ENCODE measurements at places on chromosomes 1 and 21.

DNA sequence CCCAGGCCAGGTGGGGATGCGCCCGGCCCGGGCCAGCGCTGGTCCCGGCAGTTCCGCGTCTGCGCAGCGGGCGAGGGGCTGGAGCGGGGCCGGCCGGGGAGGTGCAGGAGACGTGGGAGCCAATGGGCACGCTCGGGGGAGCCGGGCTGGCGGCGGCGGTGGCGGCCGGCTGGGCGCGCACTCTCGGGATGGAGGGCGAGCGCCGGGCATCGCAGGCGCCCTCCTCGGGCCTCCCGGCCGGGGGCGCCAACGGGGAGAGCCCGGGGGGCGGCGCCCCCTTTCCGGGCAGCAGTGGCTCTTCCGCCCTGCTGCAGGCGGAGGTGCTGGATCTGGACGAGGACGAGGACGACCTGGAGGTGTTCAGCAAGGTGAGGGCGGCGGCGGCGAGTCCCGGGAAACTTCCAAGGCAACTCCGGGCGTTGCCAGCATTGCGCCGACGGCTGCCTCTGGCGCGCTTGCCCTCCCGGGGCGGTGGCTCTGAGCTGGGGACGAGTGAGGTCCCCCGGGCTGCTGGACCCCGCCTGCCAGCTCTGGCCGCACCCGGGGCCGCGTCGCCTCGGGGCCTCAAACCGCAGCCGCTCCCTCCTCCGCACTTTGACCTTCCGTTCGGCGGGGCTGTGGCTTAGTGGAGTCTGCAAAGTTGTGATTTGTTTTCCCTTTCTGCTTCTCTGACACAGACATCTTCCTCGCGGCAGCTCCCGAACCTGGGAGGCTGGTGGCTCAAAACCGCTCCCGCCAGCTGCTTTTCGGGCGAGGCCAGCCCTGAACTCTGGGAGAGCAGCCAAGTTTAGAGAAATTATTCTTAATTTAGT lies at the start of gene SNX7:
Gene SNX7, plus strand, starts transcription at position 178 of the 812 bp plus-strand sequence. Its CDS starts 11 bp downstream, at position 189.
- peak; percentile 67 for DNase-seq

- DNase-seq: peak; percentile 50
These were observed 14.6 kb upstream of the TMEM61 start for GRCh38 chr1:54965624-54966340.

GRCh38 chr1:214557952-214558735 lies 6.7 kb upstream of the PTPN14 start:
- peak; percentile 76 for DNase-seq

GRCh38 chr21:31372471-31372765 lies 28.4 kb upstream of the TIAM1 start:
- no peak for DNase-seq

DNA sequence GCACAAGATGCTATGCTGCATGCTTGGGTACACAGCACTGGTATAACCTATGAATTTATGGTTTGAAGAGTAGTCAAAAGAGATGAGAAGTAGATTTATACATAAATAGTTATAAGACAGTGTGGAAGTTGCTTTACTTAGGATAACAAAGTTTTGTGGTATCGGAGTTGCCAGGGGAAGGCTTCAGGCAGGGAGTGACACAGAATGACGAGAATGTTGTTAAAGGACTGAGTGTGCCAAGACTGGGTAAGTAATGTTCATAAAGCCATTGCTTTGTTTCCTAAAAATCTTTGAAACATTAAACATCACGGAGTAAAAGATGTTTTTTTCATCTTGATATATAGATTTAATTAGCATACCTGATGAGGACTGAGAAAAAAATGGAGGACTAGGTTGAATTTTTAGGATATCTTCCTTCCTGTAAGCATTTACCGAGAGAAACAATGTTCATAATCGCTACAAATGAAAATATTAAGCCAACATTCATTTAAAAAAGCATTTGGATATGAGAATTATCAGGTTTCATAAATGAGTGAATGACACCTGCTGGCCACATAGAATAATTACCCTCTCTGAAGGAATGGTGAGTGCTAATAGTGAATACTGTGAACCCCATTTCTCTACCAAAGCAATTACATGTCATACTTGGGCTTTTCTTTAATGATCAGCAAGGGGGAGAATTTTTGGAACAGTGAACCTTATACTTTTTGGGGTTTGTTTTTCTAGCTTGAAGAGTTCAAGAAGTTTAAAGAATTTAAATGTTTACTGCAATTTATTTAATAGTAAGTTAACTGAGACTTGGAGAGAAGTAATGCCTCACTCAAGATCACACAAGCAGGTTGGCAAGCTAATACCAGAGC lies 28.4 kb downstream of the EXTL2 start:
- no peak for DNase-seq

GRCh38 chr1:108664481-108664880 lies 3.6 kb upstream of the HENMT1 start:
- no peak for DNase-seq

DNA sequence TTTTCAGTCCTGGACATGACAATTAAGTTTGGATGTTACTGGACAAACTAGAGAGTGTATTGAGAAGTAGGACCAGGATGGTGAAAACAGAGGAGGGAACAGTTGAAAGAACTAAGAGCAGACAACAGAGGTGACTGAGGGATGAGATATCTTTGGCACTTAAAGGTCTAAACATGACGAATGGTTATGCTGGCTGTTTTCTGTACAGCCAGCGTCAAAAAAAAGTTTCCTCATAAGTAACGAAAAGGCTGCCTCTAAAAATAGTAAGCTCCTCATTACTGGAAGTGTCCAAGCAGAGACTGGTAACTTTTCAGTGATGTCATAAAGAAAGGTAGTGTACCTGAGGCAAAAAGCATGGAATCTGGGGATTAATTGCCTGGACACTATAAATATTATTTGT lies 35.2 kb upstream of the AK4 start:
- no peak for DNase-seq

DNA sequence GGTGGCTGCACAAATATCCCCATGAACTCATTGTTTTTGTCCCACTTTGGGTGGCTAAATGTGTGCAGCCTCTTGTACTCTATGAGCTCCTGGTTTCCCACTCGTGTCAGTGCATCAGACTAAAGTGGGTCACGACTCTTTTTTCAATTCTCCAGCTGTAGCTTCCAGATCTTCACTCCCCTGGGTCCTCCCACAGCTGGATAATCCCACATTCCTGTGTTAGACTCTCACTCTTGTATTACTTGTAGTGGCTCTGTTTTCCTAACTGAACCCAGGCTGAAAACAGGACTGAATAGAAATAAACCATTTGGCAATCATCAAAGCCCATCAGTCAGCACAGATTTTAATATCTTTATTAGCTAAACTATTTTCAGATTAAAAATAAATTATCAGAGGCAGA lies 60.4 kb downstream of the UBE2U start:
- DNase-seq: no peak

DNA sequence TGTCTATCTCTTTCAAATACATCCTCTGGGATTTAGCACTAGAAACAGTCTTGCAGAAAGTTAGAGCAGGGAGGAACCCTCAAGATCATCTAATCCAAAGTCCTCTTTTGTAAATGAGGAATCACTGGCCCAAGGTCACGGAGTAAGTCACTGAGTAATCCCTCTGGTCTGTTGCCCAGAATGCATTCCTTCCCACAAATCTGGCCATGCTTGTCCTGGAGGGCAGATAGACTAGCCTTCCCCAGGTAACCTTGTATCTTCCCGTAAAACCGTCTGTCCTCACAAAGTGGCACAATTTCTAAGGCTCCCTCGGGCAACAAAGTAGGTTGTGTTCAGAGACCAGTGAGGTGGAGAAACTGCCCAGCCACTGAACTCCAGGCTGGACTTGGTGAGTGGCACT lies 46.2 kb downstream of the DDR2 start:
- no peak for DNase-seq

- no peak for DNase-seq
These were observed 6.7 kb downstream of the INAVA start for GRCh38 chr1:200901350-200901749.

DNA sequence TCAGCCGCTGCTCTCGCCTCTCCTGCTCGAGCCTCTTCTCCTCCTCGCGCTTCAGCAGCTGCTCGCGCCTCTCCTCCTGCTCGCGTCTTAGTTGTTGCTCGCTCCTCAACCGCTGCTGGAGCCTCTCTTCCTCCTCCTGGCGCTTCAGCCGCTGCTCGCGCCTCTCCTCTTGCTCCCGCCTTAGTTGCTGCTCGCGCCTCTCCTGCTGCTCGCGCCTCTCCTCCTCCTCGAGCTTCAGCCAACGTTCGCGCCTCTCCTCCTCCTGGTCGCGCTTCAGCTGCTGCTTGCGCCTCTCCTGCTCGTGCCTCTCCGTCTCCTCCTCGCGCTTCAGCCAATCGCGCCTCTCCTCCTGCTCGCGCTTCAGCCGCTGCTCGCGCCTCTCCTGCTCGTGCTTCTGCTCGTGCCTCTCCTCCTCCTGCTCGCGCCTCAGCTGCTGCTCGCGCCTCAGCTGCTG lies 3.7 kb downstream of the TCHH start:
- DNase-seq: no peak

DNA sequence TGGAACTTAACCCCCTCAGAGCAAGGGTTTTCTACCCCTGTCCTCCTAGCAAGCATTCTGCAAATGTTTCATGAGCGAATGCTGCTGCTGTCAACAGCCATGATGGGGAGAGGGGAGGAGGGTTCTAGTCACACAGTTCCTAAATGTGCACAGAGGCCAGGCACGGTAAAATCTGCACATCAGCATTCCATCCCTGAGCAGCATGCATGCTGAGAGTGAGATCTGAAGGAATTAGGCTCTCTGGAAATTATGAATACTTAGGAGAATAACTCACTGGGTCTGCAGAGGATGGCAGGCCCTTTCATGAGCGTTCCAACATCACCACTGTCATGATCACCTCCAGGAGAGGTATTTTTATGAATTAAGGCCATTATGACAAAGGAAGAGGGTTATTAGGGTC lies 2.1 kb downstream of the VTCN1 start:
- no peak for DNase-seq

- DNase-seq: no peak
These were observed 599.6 kb downstream of the PTPRU start for GRCh38 chr1:29835874-29836273.

GRCh38 chr1:6033986-6034749 lies 11.5 kb upstream of the KCNAB2 start:
- no peak for DNase-seq

- DNase-seq: no peak
These were observed 27.4 kb downstream of the TNFSF18 start for GRCh38 chr1:173023343-173023742.

- peak; percentile 70 for DNase-seq
These were observed 8.8 kb downstream of the FCRLB start for GRCh38 chr1:161730050-161730564.

DNA sequence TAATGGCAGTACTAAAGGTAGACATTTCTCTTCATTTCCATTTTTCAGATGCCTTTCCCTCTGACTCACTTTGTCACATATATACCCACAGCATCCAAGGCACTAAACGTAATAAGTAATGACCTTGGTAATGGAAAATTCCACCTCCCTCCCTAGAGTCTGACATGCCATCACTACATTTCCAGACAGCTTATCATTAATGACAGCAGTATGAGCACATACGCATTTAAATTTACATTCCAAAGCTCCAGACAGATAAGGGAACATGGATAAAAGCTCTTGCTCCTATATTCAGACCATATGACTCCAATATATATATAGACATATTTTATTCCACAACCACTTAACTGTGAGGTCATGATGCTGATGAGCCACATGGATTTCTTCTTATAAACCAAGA lies 191.7 kb upstream of the GORAB start:
- no peak for DNase-seq

DNA sequence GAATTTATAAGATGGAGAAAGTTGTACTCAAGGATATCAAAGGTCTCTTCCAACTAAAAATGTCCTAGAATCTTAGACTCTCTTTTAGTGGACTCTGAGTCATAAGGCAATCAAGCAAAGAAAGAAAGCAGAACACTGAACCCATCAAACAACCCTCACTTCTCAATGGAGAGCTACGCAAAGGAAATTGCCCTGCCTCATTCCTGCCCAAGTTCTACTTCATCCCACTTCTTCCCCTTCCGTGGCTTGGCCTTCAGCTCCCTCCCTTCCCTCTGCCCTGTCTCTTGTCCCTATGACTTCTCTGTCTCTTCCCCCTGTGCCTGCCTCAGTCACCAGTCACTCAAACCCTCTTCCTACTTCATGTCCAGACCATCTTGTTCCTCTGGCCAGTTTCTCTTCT lies 58.5 kb downstream of the RIMS3 start:
- DNase-seq: no peak

DNA sequence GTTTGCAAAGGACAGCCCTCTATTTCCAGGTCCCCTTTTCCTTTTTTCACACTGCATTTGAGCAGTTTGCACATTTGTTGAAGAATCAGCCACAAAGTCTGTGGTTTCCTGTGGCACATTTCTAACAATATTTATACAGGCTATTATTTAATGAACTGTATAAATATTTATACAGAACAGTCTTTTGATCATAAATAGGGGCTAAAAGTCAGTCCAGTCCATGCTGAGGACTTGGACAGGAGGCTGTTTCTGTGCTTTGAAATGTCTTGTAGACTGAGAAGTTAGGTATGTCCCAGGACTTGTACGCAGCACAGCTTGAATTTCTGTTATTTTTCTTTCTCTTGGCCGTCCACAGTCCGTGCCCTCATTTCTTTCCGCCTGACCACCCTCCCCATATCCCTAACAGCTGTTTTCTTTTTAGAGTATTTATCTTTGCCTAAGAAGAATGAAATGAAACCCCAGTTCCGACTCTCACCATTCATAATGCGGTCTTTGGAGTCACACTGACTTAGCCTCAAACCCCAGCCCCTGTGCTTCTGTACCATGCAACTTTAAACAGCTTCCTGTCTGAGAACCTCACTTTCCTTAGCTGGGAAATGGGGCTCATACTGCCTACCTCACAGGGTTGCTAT lies 19.7 kb downstream of the FGGY start:
- DNase-seq: no peak

- peak; percentile 8 for DNase-seq
These were observed 216.0 kb downstream of the DYRK1A start for GRCh38 chr21:37582590-37582989.

GRCh38 chr1:1597275-1597930 lies 2.5 kb downstream of the FNDC10 start:
- no peak for DNase-seq

DNA sequence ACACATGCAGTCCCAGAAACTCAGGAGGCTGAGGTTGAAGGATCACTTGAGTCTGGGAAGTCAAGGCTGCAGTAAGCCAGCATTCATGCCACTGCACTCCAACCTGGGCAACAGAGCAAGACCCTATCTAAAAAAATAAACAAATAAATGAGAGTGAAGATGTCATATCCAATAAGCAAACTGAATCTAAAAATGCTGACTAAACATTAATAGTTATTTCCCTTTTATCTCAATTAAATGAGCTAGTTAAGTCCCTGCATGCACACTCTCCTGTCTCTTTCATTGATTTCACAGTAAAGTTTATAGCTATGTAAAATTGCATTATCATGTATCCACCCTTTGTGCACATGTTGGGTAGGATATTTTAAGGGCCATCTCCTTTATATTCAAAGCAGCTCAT lies 81.1 kb upstream of the L1TD1 start:
- no peak for DNase-seq

DNA sequence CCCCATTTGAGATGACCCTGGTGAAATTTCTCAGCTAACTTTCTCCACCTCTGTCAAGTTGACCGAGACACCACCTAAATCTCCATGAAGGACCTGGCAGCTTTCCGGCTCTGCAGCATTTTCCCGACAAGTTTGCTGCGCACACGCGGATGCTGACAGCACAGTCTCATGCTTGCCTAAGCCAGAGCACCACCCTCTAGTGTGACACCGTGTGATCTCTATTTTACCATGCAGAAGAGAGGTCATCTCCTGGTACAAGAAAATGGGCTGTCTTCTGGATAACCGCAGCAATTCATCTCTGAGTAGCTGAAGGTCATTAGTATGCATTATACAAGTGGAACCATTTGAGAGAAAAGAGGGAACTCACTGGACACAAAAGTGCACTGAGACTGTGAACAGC lies 38.9 kb upstream of the H6PD start:
- DNase-seq: no peak

- DNase-seq: no peak
These were observed 155.4 kb downstream of the PGBD5 start for GRCh38 chr1:230270559-230271281.

All from PC-9 (cell line).